ENCODE measurements at places on chromosomes 5 and 9.

- DNase-seq = no peak
Measured at GRCh38 chr5:140855772-140856674, at the start of gene PCDHA10. TSS of gene PCDHA10 (plus strand) at chr5:140855897. CDS start at chr5:140856049, 152 bp downstream.

GRCh38 chr5:112083623-112084022 is 326.6 kb upstream of the NREP start:
- DNase-seq = no peak

DNA sequence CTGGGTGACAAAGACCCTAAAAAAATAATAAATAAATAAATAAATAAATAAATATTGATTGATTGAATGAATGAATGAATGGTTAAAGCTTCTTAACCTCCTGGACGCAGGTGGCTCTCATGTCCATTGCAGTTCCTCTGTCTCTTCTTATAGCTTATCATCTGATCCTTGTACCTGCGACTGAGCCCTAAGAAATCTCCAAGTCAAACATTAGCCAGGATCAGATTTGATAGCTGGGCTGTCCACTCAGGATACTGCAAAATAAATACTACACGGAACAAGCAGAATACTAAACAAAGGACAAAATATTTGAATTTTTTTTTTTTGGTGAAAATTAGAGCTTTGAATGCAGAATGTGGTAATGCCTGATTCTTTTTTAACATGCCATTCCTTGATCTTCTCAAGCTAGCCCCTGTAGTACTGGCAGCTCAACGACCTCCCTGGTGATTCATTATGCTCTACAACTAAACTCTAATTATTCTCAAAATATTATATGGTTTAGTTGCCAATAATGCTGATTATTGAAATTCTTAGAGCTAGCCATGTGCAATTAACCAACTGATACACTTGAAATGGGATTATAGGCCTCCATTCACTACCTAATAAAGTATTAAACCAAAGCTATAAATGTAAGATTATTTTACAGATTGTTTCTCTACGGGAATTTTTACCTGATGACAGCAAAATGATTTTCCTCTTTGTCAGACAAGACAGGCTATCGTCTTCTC is 9.9 kb upstream of the TMEM245 start:
- no peak for DNase-seq

DNA sequence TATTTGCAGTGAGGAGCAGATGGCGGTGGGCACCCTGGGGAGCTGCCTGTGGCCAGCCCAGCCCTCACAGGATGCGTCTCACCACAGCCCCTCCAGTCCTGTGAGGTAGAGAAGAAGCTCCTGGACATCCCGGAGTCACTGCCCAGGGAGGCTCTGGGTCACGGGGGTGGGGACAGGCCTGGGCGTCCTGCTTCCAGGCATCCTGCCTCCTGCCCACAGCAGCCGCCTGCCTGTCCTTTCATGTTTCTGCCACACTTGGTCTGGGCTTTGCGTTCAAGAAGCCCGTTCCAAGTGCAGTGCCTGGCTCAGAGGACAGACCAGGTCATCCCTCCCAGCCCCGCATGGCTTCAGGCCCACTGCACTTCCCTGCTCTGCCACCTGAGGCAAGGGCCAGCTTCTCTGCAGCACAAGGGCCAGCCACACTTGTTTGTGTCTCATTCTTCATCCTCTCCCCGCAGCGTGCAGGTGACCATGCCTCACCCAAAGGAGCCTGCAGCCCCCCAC is 38.2 kb downstream of the ZDHHC11B start:
- no peak for DNase-seq

GRCh38 chr9:86794391-86795046 is 152.8 kb downstream of the GAS1 start:
- no peak for DNase-seq

DNA sequence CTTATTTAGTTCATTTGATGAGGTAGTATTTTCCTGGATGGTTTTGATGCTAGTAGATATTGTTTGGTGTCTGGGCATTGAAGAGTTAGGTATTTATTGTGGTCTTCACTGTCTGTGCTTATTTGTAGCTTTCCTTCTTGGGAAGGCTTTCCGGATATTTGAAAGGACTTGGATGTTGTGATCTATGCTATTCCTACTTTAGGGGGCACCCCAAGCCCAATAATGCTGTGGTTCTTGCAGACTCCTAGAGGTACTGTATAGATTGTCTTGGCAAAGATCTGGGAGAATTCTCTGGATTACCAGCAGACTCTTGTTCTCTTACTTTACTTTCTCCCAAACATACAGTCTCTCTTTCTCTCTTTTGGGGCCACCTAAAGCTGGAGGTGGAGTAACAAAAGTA is 315.7 kb downstream of the MAT2B start:
- no peak for DNase-seq

DNA sequence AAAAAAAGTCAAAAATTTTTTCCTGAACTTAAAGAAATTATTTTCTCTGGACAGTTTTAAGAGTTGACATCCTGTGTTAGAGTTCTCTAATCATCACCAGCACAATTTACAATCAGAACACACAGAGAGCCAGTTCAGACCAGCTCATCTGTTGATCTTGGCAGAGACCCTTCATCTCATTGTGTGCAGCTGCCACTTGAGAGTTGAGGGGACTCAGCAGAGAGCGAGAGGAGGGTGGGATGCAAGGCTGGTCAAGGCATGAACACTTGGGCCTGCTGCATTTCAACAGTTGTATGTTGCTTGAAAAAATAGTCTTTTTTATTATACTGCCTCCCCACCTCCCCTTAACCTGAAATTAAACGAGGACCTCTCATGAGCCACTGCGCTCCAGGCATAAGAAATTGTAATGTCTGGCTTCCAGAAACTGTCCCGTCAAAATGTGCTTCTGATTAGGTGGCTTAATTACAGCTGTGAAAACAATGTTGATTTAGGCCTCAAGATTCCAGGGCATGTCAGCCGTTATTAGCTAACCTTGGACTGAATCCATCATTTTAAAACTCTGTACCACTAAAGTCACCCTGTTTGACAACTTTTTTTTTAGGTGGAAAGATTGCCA is 383.6 kb downstream of the CCDC171 start:
- DNase-seq = peak; percentile 27

DNA sequence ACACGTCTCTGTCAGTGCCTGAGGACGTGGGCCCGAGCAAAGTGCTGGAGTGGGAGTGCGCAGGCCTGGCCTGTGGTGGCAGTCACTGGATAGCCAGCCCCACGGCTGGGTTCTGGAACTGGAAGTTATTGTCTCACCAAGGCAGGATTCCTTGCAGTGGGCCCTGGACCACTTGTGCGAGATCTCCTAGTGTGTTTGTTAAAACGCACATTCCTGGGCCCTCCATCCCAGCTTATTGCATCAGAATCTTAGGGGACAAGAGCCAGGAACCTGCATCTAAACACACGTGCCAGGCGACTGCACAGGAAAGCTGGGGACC is 26.9 kb downstream of the PTPA start:
- no peak for DNase-seq

GRCh38 chr9:6692433-6692832 is 46.9 kb upstream of the GLDC start:
- DNase-seq = no peak

DNA sequence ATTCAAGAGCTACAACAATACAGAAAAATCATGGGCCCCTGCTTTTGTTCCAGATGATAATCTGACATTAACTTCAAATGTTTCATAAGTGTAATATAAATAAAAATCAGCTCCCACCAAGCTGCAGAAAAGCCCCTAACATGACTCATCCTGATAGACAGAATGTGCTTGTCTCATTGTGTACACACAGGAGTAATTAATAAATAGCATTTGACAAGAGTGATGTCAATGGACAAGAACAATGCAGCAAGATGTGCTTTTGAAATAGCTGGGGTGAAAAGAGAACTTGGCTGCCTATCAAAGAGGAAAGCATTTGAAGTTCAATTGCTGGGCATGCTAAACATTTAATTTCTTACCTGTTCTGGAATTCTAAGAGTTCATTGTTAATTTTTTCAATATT is 79.2 kb downstream of the DNAH5 start:
- no peak for DNase-seq

- DNase-seq = no peak
Measured at GRCh38 chr5:38258319-38259061, at the start of gene EGFLAM. TSS of gene EGFLAM (plus strand) at chr5:38258559. CDS start at chr5:38258755, 196 bp downstream.

- no peak for DNase-seq
Measured at GRCh38 chr5:67960939-67961338, 254.6 kb upstream of the PIK3R1 start.

- DNase-seq = no peak
Measured at GRCh38 chr9:89065921-89066320, 74.7 kb downstream of the S1PR3 start.

DNA sequence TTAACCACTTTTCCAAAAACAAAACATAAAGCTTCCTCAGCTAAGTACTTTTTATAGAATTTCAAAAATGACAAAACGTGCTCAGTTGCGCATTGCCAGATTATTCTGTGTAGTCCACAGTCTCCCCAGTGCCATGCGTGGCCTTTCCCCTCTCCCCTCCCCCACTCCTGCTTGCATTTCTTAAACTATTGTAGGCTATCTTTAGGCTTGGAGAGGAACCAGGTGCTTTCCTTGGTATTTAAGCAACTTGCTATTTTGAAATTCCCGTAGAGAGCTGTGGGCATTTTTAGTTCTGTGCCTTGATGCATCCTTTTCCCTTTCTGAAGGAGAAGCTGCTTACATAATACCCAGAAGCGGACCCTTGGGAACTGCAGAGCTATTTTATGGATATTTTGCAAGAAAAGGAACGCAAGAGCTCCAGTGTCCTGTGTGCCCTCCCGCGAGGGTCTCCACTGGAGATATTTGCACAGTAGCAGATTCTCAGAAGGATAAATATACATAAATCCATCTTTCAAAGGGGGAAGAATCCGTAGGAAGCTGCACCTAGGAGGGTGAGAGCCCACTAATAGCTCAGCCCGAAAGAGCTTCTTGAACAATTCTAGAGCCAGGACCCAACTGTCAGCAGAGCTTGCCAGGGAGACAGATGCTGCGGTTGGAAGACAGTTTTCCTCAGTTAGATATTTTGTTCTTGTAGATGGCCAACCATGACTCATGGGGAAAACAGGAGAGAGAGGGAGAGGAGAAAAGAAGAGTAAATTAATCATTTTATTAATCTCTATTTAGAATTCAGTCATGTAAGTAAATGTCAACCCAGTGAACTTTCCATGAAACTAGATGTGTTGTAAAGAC is 1298.3 kb upstream of the WWC1 start:
- no peak for DNase-seq

Data from HS-27A (cell line).